ENCODE measurements at places on chromosomes 16 and 17.

DNA sequence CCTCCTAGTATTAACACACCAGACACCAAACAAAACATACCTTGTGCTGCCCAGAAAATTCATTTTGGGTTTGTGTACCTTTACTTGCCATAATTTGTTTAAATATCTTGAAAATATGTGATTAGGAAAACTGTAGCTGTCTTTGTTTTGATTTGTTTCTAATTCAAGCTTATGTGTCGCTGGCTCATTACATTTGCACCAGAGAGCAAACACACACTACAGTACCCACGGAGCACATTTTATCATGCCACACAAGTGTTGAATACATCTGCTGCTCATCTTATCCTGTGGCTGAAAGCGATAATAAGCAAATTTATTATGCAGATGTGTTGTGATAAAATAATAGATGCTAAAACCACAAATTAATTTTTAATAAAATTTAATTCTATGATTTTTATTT is 63.1 kb downstream of the SPAG9 start:
- DNase-seq: no peak

GRCh38 chr17:76686538-76687297 is 24.0 kb downstream of the MXRA7 start:
- no peak for DNase-seq

DNA sequence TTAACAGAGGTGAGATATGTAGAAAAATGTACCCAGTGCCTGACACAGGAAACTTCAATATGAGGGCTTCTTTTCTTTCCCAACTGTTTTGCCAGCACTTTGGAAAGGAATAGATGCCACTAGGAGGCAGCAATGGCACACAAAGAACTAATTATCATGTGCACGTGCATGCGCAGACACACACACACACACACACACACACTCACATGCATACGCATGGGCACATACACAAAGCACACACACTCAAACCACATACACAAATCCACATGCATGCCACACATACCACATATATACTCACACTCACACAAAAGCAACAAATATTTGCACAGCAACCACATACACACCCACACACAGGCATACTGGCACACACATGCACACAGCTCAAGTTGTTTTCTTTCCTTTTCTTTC is 8.8 kb upstream of the CEP112 start:
- peak; percentile 44 for DNase-seq

GRCh38 chr17:52938623-52939230 is 780.2 kb upstream of the CA10 start:
- DNase-seq: no peak

DNA sequence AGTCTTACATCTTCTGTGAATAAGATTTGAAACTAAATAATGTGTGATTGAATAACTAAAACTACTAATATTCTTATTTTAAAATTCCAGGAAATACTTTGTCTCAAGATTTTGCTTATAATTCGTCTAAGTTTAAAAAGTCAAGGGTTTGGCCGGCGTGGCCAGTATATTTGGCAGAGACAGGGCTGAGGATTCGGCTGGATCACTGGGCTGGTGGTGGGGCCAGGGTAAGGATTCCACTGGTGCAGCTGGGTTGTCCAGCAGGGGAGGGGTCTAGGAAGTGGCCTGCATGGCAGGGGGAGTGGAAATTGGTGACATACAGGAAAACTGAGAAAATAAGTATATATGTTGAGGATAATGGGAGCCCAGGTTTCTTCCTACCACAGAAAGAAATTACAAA is 75.7 kb downstream of the MYO1D start:
- no peak for DNase-seq

- no peak for DNase-seq
Observed at GRCh38 chr16:67463059-67463458, 17.9 kb downstream of the ATP6V0D1 start.

- no peak for DNase-seq
Observed at GRCh38 chr17:2688351-2689342, 22.9 kb downstream of the CLUH start.

- DNase-seq: no peak
Observed at GRCh38 chr16:81405702-81406113, 38.9 kb upstream of the CMIP start.

DNA sequence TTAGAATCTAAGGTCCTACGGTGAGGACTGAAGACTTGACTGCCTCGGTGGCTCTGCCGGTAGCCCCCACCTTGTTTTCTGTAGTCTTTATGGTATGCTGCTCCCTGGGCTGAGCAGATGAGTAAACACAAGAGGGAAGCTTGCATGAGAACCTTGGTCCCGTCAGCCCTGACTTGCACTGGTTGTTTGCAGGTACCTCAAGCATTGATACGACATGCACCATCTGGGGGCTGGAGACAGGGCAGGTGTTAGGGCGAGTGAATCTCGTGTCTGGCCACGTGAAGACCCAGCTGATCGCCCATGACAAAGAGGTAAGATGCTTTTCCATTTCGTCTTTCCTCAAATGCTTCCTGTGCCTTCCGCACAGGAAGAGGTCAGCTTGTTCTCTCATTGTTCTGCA is 21.1 kb upstream of the TACO1 start:
- no peak for DNase-seq

- DNase-seq: no peak
Observed at GRCh38 chr17:59853168-59853918, 39.4 kb downstream of the TUBD1 start.

DNA sequence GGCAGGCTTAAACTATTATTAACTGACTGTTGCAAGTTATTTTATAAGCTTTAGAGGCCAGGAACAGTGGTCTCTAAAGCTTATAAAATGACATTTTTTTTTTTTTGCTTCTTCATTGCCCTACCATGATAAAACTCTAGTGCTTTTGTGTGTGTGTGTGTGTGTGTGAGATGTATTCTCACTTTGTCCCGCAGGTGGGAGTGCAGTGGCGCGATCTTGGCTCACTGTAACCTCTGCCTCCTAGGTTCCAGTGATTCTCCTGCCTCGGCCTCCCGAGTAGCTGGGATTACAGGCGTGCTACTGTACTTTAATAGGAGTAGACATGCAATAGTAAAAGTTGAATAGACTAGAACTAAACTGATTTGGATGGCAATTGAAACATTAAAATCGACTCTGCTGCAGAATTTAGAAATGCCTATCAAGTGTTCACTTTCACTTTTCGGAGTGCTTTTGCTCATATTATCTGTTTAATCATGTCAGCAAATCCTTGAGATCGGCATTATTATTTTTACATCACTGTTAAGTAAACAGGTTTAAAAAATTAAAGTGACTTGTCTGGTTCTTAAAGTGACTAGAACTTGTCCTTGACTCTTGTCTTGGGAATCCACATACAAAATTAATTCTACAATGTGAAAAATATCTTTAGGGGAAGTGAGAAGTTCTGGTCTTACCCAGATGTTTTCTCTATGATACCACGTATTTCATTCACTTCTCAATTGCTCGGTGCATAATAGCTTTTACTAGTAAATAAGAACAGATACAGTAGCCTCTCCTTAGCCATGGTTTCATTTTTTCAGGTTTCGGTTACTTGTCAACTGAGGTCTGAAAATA is 8.4 kb upstream of the PCTP start:
- no peak for DNase-seq

- no peak for DNase-seq
Observed at GRCh38 chr17:80992948-80993624, 1.4 kb downstream of the CHMP6 start.

DNA sequence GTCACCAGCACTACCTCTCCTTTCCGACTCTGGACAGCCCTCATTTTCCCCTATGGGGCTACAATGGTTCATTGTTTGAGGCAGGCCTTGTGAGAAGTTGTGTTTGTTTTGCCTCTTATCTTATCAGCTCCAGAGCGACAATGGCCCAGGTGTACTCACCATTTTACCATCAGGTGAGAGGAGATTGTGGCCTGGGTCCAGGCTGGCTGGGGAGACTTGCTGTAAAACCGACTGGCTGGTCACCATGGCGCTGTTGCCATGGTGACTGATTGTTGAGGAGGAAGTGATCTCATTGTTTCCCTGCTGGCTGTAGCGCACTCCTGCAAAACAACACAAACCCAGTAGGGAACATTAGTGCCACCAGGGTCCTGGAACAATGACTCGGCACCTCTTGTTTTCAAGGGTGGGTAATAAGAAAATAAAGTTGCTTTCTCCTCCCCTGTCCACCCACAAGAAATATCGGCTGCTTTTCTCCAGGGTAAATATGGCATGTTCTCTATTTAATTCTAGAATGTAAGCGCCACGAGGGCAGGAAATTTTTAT is 34.4 kb downstream of the HNF1B start:
- DNase-seq: peak; percentile 43

DNA sequence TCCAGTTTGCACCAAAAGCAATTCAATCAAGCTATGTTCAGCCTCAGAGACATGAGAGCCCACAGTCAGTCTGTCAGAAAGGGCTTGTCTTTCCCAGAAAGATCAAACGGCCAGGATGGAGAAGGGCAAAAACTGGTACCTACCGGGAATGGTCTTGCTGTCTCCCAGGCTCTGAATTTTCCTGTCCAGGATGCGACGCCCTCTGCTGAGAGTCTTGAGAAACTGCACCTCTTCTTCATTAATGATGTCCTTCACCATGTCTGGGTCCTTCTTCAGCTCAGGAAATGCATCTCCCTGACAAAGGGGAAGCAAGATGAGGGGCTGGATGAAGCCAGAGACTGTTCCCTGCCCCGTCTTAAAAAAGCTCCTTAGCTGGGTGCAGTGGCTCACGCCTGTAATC is 15.8 kb upstream of the EXOSC6 start:
- peak; percentile 54 for DNase-seq

GRCh38 chr16:67531247-67531646 is 2.6 kb downstream of the RIPOR1 start:
- DNase-seq: no peak

DNA sequence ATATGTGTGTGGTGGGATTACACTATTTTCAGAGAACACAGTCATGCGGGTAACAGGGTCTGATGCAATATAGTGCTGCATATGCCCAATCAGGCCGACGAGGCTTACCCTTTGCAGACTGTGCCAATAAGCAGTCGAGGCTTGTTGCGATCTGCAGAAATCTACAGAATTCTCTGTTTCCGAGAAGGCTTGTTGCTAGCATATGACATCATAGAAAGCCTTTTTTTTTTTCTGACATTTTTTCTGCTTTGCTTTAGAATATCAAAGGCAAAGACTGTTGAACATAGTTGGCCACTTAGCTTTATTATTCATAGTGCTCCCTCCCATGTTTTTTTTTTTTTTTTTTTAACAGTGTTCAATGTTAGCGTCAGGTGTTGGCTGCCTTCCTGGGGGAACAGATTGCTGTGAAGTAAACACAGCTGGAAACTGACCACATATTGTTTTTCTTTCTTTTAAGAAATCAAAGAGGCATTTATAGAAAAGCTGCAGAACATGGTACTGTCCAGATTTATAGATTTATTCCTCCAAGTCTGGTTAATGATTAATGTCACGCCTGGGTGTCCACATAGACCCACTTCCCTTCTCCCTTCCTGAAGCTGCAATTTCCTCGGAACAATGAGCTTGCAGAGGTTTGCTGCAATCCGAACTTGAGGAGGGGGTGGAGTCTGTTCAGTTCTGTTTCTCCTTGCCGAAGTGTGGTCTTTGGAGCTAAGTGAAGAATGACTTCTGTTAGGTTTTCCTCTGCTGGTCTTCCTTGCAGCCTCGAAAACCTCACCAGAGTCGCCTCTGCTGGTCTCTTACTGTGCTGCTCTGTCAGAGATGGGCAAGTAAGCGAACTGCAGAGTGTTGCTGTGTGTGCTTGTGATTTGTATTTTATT is 87.3 kb downstream of the MAP2K6 start:
- peak; percentile 37 for DNase-seq

- DNase-seq: no peak
Observed at GRCh38 chr16:58201163-58201562, 3.3 kb upstream of the CSNK2A2 start.

DNA sequence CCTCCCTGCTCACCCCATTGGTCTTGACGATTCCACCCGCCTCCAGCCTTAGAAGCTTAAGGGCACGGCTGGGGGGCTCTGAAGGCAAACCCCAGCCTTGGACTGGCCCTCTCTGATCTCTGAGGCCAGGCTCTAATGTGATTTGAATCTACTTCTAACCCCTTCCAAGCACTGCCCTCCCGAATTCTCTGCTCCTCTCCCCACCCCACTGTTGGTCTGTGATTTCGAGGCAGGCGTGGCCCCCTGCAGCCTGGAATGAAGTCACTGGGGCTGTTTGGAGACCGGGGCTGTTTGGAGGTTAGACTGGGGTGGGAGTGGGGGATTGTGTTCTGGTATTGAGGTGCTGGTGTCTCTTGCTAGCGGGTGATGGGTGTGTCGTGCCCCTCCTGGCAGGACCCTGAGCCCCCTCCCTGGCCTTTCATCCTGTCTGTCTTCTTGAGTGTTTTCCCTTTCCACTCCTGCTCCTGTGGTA is 2.2 kb downstream of the GRB7 start:
- no peak for DNase-seq

DNA sequence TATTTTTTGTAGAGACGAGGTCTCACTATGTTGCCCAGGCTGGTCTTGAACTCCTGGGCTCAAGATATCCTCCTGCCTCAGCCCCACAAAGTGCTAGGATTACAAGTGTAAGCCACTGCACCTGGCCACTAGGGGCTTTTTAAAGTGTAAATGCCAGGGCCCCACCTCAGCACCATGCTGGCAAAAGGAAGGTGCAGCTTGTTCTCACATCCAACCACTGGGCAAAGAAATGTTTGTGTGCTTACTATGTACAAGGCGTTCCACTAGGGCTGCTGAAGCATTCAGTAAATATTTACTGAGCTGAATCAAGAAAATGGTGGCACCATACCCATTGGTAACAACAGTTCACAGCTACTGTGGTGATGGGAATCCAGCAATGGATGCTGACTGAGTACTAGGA is 22.6 kb downstream of the COG1 start:
- DNase-seq: no peak

DNA sequence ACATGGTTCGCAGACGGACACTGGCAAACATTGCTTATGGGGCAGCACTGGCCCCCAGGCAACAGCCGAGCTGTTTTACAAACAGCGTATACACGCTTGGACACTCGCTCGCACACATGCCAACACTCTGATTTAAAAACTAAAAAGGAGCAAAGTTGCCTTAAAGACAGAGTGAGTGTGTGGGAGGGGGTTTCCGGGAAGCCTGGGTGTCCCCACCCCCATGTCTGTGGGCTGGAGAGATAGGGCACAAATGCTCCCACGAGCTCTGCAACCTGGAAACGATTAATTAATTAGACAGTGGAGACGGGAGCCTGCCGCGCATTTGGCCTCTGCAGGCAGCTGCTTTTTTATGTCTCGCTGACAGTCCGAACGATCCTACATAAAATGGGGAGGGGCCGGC is 107.9 kb upstream of the ZNF469 start:
- DNase-seq: no peak

DNA sequence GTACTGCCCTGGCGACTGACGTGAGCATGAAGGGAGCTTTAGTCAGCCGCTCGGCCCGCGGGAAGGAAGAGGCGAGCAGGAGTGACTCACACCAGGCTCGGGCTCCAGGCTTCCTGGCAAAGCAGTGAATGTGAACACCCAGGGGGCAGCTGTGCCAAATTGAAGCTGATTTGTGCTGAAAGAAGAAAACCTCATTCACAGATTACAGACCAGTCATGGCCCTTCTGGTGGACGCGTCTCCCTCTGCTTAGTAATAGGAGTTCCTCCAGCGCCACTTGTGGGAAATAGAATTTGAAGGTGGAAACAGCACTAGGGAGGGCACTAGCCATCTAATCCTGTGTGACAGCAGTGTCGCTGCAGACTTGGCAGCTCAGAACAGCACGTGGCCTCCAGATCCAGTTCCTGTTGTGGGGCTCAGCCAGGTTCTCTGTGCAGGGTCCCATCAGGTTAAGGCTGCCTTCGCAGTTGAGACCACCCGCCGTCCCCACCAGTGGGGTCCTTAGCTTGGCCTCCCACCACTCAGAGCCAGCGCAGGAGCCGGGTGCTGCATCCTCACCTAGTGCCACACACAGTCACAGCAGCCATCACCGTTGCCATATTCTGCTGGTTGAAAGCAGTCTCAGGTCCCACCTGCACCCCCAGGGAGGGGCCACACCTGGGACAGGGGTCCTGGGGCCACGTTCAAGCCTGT is 164.5 kb upstream of the CHMP6 start:
- DNase-seq: no peak
